ENCODE measurements at places on chromosomes 3 and 15. TPM values are rescaled to one million over a fixed set of nuclear protein-coding genes. Genes with fewer than 3 reads are reported as not detected.

The SCN11A gene
- 0.05 TPM for total RNA-seq

GRCh38 chr3:179108086-179108485 lies 36.5 kb upstream of the ZMAT3 start:
- DNase-seq: no peak

The GOLGA6B gene
- not detected for total RNA-seq

The NMNAT3 gene
- 1.1 TPM for total RNA-seq

GRCh38 chr3:160384639-160385318 lies 14.2 kb downstream of the IFT80 start:
- DNase-seq: no peak

DNA sequence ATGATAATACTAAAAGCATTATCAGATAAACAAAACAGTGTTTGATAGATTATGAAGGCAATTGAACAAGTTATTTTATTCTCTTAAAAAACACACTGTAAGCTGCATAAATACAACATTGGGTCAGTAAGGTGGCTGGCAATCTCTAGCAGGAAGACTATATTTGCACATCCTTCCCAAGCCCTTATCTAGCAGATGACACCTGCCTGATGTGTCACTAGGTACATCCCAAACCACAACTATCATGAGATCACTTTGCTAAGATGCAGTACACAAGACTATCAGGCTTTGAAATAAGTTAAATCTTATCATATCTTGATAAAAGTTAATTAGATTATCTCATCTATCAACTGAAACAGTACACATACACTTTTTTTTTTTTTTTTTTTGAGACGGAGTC lies 417.4 kb downstream of the MECOM start:
- DNase-seq: no peak

DNA sequence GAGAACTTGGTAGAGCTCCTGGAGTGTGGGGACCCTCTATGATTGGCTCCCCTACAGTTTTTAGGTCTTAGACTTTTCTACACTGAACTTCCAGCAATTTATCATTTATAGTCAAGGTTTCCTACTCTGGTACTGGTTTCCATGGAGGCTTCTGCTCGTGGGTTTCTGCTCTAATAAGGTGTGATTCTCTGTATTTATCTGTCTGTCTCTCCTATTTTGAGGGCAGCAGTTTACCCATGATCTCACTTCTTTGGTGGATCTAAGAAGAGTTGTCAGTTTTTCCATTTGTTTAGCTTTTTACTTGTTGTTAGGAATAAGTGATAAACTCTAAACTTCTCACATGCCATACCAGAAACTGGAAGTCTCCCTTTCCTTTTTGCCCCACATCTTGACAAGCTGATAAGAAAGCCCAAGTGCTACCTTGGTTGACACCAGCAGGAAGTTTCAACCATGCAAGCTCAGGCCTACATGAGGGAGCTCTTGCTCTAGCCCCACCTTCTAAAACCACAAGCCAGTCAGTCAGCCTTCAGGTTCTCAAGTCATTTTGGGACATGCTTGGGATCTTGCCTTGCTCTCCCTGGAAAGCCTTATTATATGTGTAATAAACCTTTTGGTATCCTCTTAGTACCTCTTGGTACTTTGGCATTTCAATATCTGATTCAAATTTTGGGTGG lies 10.0 kb downstream of the TIMMDC1 start:
- peak; percentile 37 for DNase-seq

GRCh38 chr3:45612918-45613602 lies 18.5 kb downstream of the LIMD1 start:
- no peak for DNase-seq

DNA sequence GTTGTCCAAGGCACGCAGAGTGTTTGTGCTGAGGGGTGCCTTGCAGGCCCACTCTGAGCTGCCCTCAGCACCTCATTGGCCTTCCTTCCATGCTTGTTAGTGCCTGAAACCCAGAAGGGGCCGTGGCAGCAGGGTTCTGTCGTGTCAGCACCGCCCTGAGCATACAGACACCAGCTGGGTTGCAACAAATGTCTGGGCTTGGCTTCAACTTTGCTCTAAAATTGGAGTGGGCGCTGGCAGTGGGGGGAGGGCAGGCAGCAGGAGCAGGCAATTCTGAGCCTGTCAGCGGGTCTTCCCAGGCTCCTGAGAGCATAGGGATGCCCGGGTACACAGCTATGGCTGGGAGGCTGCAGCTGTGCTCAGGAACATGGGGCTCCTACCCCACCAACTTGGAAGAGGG lies 464.3 kb downstream of the EPHA3 start:
- no peak for DNase-seq

The ZKSCAN7 gene
- 1.3 TPM for total RNA-seq

The EIF2B5 gene
- 49.6 TPM for total RNA-seq
